BE2C (cell line): ENCODE measurements at places on chromosomes 3 and 15.

DNA sequence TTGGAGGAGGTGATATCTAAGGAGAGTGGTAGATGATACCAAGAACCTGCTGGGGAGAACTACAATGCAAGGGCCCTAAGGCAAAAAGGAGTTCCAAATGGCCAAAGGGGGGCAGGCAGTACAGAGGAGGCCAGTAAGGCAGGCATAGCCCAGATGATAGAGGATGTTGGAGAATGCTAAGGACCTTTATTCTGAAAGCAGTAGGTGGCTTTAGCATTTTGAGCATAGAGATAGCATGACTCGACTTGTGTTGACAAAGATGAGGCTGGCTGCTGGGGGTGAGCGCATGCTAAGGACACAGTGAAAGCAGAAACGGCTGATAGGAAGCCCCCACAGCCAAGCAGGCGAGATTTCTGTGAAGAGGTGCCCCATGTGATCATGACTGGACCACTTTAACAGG is 419.3 kb downstream of the ERC2 start:
- no peak for DNase-seq

DNA sequence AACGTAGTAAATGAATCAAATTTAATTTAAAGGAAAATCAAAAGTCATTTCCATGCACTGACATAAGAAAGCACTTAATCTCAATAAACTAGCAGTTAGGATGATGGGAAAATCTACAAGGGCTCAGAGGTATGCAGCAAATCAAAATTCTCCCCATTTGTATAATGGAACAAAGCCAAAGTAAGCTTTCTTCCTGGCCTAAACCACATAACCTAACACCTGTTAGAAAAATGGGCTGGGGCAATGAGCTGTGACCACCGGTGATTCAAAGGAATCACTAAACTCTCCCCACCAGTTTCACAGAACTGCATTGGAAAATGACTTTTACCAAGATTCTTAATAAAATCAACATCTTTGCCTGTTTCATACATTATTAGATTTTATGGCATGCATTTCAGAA is 1024.3 kb downstream of the FHIT start:
- DNase-seq, result no peak

- DNase-seq, result peak; percentile 27
Measured at GRCh38 chr3:136377508-136377907, 127.4 kb downstream of the PCCB start.

GRCh38 chr3:142664311-142664710 is 59.5 kb upstream of the TRPC1 start:
- DNase-seq, result no peak

DNA sequence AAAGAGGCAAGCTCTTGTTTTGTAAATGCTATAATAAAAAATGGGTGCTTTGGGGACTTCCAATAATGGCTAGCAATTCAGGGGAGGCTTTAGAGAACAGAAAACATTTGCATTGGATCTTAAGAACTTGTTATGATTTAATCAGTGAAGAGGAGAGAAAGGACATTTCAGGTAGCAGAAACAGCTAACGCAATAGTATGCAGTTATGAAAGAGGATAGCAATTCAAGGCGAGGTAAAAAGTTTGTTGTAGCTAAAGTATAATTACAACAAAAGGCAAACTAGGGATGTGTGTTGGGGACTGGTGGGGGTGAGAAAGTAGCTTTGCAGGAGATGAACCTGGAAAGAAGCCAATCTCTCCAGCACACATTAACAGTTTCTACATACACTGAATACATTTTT is 558.7 kb upstream of the SEMA6D start:
- no peak for DNase-seq

DNA sequence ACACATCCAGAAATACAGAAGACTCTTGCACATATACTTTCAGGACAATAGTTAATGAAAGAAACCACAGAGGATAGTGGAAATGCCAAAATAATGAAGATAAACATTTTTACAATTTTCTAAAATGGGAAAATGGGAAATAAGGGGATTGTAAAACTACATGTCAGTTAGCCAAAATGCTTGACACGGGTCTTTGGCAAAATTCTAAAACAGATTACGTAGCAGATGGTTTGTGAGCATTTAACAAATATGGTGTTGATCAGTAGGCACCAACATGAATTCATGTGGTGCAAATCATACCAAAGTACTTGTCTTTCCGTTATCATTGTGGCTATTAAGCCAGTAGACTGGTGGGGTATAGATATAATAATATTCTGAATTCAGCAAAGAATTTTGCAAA is 348.5 kb upstream of the ROBO1 start:
- DNase-seq, result no peak

GRCh38 chr15:67832031-67832551 is 6.8 kb downstream of the SKOR1 start:
- peak; percentile 36 for DNase-seq

DNA sequence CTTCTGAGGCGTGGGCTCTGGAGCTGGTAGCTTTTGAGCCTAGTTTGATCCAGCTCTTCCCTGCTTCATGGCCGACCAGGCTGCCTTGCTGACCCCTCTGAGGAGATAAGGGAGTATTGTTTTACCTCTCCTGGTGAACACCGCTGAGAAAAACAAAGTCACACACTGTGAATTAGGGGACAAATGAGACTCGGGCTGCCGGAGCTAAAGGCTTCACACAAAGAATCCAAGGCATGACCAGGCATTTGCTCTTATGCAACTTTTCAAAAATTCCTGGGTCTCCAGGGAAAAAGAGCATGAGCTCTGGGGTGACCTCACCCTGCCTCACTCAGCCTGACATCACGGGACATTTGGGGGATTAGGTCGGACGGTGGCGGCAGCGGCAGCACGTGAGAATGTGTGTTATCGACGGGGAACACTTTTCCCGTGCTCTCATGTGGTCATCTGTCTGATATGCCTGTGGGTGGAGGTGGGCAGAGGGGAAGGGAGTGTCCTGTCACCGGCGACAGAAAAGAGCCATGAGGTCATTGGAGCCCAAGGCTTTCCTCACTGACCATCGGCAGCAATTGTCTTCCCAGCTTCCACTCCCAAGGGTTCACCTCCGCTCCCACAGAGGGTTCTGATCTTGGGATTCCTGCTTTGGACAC is 61.0 kb downstream of the TMEM44 start:
- no peak for DNase-seq

- DNase-seq, result no peak
Measured at GRCh38 chr3:67605377-67605776, 49.0 kb downstream of the SUCLG2 start.

DNA sequence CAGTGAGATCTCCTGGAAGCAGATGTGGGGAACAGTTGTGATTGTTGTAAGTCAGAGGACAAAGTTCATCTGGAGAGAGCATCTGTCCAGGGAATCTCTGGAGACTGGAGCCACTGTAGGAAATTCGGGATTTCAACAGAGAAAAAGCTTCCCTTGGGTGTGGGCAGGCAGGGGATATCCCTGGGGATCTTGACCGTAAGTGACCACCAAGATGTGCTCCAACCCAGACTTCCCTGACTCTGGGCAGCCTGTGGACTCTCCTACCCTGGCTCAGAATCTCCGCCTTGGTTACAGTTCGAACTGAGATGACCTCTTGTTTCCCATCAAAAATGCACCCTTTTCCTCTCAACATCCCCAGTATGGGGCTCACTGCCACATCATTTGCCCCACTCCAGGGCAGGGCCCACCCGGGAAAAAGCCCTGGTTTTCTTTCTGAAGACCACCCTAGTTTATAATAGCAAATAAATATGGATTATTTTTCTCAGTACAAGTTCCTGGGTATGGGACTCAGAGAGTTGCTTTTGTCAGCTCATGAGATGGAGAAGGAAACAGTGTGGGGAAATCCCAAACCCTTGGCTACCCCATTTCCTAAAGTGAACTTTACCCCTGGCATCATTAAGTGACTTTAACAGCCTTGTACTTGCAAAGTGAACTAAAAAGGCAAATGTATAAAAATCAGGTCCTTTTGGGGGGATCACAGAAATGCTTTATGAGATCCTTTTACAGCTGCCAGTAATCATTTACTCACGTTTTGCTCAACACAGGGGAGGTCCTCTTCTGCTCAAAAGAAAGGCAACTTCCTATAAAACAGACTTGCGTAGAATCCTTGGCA is 89.9 kb downstream of the CCNL1 start:
- no peak for DNase-seq

DNA sequence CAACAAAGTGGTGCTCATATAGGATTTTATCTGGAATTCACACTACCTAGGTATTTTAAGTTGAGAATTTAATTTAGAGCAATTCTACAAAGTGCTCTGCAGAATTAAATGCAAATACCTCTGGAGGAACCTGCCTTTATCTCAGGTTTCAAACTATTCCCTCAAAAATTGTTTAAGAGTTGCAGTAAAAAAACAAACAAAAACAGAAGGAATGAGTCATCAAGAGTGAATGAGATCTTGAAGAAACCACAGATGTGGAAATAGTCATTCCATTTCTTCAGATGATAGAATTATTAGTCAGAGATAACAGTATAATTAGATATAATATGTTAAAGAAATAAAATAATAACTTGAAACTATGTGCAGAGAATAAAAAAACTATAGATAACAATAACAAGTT is 80.8 kb upstream of the SCN5A start:
- no peak for DNase-seq

- no peak for DNase-seq
Measured at GRCh38 chr3:1469248-1469647, 376.4 kb downstream of the CNTN6 start.

GRCh38 chr3:62997369-62997768 is 122.2 kb upstream of the CADPS start:
- DNase-seq, result no peak
